Activated T-cell treated with anti-CD3 and anti-CD28 coated beads for 48 hours (primary cell): ENCODE measurements at places on chromosomes 16 and 17.

DNA sequence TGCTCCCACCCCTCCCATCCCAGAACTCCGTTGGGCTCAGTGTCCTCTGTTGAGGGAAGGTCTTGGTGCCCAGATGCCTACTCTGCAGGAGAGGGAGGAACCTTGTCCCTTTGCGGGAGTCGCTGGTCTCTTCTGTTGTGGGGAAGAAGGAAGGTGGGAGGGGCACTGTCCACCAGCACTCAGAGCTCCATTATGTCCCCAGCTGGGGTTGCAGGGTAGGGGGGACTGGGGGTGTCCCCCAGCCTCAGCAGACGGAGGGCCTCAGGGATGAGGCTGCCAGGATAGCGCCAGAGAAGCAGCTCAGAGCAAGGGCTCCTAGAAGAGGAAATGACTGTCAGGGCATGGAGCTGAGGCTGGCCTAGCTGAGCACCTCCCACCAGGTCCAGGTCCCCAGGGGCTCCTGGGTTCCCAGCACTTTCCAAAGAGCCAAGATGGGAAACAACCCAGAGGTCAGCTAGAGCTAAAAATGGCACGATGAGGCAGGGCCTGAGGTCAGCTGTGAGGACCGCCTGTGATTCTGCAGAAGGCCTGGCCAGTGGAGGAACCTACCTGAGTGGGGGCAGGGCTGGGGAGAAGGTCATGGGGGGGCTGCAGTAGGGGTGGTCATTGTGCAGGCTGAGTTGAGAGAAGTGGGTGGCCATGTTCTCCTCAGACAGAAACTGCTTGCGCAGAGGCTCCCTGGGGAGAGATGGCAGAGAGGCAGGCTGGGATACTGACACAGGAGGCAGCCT, 893 bp downstream of the HCFC1R1 start:
- DNase-seq, result no peak

DNA sequence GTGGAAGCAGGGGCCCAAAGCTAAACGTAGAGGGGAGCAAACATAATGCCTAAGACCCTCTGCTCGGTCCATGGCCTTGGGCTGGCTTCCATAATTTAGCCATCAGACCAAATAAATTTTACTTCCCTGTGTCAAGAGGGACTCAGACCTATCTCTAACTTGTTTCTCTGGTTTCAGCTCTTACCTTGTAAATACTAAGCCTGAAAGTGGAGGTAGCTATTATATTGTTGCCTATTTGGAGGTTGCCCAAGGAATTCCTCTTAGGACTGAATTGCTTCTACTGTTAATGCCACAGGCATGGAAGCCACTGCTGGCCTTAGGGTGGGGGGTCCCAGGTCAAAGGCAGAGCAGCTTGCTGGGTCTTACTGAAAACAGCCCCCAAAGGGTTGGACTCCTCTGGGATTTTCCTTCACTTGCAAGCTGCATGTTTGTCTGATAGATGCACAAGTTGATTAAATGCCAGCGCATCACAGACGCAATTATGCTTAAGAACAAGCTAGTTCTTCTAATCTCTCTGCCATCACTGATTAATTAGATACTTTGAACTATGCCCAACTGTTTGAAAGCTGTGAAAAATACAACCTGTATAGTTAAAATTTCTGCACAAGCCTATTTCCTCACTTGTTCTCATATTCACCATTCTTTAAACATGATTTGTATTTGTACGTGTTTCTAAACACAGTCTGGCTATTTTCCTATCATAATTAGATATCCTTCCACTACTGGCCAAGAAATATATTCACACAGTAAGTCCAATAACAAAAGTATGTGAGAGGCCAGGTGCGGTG, 67.9 kb upstream of the HAS3 start:
- no peak for DNase-seq

DNA sequence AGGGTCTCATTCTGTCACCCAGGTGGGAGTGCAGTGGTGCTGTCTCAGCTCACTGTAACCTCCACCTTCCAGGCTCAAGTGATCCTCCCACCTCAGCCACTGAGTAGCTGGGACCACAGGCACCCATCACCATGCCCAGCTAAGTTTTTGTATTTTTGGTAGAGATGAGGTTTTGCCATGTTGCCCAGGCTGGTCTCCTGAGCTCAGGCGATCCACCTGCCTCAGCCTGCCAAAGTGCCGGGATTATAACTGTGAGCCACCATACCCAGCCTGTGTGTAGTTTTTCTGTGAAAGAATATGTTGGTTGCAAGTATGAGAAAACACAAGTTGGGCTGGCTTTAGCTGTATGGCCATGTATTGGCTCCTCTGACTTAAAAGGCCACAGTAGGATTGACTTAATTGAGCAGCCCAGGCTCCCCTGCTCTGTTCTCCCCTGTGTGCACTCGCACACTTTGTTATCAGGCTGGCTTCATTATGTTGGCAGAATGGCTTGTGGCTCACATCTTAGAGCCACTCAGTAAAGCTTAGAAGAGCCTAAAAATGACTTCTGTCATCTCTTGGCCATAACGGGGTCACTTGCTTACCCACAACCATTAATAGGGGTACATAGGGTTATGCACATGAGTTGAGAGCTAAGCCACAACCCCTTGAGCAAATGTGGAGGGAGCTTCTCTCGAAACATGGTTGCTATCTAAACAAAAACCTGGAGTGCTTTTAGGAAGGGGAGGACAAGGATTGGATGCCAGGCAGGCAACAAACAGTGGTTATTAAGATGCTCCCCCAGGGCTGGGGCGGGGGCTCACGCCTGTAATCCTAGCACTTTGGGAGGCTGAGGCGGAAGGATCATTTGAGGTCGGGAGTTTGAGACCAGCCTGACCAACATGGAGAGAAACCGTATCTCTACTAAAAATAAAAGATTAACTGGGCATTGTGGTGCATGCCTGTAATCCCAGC, 6.1 kb downstream of the HAPSTR1 start:
- no peak for DNase-seq

GRCh38 chr17:2532146-2532720, 20.5 kb upstream of the METTL16 start:
- no peak for DNase-seq

DNA sequence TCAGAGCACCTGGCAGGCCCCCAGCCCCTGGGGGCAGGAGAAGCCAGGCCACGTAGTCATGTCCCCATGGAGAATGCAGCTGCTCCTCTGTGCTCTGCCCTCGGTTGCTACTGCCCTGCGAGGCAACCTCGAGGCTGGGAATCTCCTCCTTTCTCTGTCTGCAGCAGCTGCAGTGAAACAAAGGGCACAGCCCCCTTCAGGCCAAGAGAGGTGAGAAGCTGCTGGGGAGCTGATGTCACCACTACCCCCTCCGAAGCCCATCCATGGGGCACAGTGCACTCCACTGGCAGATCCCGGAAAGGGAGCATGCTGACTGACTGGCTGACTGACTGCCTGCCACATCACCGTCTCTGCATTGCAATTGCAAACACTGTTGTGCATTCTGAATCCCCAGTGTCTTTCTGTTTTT, 103.7 kb downstream of the GRIN2A start:
- no peak for DNase-seq

DNA sequence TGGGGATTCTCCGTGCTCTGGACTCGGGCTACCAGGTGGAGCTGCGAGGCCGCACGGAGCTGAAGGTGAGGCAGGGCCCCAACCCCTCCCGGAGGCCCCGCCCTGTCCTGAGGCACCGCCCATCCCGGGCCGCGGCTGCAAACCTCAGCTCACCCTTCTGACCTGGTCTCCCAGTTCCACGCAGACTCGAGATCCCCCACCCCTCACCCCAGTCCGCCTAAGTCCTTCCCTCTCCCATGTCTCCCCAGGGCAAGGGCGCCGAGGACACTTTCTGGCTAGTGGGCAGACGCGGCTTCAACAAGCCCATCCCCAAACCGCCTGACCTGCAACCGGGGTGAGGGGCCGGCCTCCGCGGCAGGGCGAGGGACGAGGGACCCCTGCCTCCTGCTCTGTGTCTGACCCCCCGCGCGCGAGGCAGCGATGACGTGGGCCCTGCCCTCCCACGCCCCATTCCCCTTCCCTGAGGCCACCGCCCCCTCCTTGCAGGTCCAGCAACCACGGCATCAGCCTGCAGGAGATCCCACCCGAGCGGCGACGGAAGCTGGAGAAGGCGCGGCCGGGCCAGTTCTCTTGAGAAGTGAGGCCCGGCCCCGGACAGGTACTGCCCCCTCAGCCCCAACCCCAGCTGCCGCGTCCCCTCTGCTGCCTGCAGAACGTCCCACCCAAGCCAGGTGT, 13.7 kb downstream of the GUCY2D start:
- DNase-seq, result peak; percentile 25

DNA sequence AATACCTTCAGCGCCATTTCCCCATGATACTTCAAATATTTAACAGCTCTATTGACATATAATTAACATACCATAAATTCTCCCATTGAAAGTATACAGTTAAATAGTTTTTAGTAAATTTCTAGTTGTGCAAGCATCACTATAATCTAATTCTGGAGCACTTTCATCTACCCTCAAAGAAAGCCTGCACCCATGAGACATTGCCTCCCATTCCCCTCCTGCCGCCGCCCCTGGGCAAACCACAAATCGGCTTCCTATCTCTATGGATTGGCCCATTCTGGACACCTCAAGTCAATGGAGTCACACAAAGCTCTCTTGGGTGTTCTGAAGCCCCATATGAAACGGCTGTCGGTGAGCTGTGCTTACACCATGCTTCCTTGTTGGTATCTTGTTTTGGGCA, 77.3 kb upstream of the CBX4 start:
- DNase-seq, result no peak
